Mucosa of gallbladder (tissue), 1 donor: ENCODE measurements at places on chromosomes 5 and 9. TPM values are rescaled to one million over a fixed set of nuclear protein-coding genes. Genes with fewer than 3 reads are reported as not detected.
A peak's percentile ranks its signal among the peaks of the same experiment; 100 is the strongest.

DNA sequence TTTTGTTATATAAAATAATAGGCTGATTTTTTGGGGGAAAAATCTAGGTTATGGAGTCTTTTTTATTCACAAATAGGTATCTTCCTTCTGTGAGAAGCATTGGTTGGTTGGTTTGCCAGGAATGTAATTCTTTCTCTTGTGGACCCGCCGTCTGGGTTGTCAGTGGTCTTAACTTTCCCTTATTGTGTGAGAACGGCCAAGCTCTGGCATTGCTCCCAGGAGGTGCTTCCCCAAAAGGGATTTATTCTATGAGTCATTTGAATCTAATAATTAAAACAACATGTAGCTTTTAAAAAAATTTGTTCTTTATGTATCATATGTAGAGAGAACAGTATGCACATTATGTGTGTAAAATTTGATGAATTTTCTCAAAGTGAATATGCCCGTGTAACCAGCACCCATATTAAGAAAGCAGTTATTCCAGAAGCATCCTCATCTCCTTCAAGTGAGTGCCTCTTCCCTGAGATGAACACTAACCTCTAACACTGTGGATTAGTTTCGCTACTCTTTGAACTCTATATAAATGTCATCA is 114.4 kb downstream of the MAST4 start:
- DNase-seq, result no peak

- DNase-seq, result no peak
Measured at GRCh38 chr5:76579166-76579937, 43.9 kb downstream of the F2RL2 start.

GRCh38 chr5:19987612-19988361 is at the start of gene CDH18:
Gene CDH18 (minus strand): TSS chr5:19988200. CDS start chr5:19838986, 149,214 bp downstream.
- peak; percentile 45 for DNase-seq

DNA sequence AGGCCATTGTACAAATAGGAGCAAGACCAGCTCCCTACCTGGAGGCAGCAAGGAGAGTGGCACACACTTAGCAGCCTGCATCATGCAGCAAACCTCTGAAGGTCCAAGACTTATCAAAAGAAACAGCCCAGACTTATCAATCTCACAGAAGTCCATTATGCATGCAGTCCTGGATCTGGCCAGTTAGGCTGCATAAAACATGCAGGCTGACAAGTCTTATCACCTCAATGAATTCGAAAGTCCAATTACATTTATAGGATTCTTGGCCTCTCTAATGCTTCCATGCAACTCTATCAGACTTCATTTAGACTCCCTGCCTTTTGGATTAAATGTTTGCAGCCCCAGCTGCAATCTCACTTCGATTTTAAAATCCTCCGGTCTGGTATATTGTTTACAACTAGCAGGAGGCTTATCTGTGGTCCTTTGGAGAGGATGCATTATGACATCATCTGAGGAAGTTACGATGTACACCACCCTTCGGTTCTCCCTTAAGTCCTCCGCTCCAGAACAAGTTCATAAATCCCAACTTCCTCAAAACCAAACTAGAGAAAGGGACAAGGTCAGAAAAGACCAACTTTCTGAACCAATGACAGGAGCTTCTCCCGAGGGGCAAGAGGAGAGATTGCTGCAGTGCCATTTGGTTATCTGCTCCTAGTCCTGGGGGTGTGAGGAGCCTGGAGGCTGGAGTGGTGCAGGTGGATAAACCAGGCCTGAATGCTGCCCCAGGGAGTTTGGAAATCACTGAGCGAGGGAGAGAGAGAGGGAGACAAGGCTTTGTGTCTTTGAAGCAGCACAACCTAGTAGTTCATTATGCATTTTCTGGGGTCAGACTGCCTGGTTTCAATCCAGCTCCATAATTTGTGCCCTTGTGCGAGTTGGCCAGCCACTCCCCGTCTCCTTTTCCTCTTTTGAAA is 313.9 kb downstream of the TLE1 start:
- no peak for DNase-seq

- DNase-seq, result peak; percentile 93
Measured at GRCh38 chr9:78031893-78032729, 500 bp upstream of the GNAQ start.

DNA sequence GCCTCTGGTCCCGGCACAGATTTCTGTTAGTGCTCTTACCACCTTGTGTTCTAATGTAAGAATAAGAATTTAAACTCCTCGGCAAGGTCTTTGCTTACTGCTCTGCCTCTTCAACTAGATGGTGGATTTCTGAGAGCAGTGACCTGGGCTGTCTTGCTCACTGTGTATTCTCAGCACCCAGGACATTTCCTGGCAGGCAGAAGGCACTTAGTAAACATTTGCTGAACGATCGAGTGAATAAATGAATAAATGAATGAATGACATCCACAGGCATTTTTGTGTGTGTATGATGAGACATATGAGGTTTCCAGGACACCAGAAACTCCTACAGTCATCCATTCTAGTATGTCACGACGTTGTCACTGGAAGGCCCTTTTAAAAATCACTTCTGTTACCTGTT is 143.2 kb downstream of the BOD1 start:
- DNase-seq, result no peak

GRCh38 chr5:144209361-144209760 is 38.7 kb downstream of the KCTD16 start:
- DNase-seq, result no peak

DNA sequence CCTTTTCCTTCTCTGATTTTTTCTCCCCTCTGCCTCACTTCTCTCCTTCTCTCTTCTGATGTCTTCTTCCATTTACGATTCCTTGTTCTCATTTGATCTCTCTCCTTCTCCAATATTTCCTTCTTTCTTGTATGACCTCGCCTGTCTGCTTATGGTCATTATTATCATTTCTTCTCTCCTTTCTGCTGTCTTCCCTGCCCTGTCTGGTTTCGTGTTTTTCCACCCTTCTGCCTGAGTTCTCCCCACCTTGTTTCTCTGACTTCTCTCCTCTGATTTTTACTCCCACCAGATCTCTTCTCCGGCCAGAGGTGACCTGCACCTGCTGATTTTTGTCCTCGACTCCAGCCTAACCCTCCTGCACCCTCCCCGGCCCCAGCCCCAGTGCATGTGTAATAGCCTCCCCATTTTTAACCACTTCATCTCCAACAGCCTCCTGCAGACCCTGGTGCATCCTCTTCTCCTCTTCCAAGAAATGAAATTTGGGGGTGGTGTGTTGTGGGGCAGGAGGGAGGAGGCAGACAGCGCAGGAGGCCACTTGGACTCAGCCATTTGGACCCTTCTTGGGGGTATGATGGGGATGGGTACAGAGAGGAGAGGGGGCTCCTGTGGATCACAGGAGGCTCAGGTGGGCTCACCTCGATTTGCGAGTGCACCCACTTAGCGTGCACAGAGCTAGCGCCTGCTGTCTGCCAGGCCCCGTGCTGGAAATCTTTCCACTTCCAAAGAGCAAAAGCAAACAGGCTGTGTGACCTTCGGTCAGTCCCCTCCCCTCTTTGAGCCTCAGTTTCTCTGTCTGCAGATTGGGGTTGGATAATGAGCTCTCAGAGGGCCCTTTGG is 32.5 kb downstream of the GSN start:
- no peak for DNase-seq

- DNase-seq, result no peak
Measured at GRCh38 chr5:15993334-15993733, 186.3 kb downstream of the MARCHF11 start.

DNA sequence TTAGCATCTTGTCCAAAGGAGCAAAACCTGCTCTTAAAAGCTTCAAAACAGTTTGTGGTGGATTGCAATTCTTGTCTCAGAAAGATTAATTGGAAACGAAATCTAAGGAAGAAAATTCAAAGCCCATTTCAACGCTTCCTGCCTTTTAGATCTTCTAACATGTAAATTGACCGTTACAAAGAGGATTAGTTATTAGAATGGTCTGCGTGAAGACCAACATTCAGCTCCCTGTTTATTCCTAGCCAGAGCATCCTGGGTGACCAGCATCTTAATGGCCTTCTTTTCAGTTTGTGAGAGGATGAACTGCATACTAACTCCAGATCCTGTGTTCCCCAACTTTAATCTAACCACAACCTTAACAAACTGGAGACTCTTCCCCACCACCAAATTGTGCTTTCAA is 109.9 kb upstream of the SLC1A3 start:
- no peak for DNase-seq

DNA sequence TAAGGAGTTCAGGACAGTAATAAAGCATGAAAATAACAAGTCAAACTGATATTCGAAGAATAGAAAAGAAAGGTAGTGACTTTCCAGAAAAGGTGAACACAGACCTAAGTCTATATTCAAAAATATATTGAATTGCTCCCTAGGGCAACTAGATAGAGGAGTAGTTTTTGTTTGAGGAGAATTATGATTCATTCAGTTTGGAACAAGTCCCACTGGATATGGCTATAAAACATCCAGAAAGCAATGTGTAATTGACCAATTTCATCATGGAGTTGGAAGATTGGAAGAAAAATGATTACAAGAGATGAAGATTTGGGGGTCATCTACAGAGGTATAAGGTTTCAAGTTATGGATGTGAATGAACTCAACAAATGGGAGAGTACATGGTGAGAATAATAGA is 117.5 kb upstream of the ZNF462 start:
- no peak for DNase-seq

DNA sequence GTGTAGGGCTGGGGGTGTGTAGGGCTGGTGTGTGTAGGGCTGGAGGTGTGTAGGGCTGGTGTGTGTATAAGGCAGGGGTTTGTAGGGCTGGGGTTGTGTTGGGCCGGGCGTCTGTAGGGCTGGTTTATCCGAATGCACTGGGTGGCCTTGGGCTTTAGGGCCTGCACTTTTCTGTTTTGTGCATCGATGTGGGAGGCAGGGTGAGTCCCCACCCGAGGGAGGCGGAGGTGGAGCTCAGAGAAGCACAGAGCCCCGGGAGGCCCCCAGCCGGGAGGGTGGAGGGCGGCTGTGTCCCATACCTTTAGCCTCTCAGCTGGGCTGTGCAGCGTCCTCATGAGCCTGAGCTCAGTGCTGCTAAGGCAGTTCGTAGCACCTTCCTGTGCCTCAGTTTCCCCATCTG is 13.5 kb downstream of the COL5A1 start:
- no peak for DNase-seq

DNA sequence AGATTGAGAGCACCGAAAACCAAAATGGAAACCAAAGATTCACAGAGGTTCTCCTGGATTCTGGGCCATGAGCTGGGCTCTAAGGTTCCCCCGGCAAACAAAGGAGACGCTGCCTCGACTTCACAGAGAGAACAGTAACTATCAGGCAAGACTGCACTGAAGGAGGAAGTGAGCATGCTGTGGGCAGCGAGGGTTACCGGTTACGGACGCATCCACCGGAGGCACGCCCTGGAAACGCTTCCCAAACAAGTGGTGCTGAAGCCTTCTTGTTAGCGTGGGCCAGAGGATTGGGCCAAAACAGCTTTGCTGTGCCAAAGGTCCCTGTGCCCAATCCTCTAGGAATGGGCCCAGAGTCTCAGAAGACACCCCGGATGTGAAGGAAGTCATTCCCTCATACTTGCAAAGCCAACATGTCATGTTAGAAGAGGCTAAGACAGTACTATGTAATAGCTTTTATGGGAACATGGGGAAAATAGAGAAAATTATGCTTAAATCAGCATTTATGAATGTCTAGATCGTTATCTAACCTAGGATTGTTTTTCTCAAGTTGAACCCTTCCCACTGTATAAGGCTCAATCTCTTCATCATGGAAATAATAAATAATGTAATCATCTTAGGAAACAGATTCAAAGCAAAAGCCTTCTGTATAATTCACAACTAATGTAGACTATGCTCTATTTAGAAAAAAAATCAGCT is 145.4 kb downstream of the GABBR2 start:
- DNase-seq, result peak; percentile 1

- DNase-seq, result no peak
Measured at GRCh38 chr5:58294598-58295305, 165.1 kb downstream of the PLK2 start.

DNA sequence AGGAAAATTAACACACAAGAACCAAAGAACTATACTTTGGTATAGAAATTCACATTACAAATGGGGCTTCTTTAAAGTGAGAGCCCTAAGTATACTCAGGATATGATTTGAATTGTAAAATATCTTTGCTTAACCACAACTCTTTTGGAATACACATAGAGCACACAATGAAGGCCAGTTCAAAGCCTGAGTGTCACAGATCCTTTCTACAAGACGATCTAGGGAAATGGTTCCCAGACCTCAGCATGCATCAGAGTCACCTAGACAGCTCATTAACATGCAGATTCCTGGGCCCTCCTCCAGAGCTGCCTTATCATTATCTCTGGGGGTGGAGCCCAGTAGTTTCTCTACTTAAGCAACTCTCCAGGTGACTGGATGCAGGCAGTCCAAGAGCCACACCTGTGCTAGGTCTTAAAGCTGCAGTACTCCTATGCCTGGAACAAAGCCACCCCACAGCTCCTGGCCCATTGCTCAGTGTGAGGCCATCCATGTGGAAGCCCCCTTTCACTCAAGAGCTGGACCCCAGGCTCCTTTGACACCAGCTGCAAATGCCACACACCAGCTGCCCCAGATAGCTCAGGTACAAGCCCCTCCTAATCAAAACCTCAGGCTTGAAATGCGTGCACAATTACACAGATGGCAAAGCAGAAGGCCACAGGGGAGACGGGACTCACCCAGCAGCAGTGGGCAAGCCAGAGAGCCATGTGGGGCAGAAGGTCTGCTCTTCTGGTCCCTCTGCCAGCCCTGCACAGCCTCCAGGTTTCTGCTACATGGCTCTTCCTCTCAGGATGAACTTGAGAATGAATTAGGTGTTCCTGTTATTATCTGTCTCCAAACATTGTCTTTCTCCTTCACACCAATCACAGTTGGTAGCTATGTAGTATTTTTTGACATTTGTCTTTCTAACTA is 106.1 kb downstream of the SH3TC2 start:
- DNase-seq, result peak; percentile 22

- DNase-seq, result no peak
Measured at GRCh38 chr5:176608937-176609723, 826 bp downstream of the GPRIN1 start.

DNA sequence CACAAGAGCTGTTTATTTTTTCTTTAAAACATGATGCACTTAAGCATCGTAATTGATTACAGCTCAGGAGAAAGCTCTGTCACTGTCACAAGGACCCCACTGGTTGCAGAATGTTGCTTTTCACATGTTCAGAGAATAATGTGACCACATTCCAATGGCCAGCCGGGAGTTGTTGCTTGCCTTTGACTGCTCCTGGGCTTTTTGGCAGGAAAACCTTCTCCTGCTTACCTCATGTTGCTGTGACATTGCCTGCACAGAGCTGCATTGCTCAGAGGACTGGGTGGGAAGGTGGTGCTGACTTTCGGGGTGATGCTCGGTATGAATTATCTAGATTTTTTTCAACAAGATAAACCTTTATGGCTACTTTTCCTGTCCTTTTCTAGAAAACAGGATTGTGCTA is 88.2 kb downstream of the PALM2AKAP2 start:
- DNase-seq, result no peak

The IFNA2 gene
- not detected for total RNA-seq

The C7 gene
- total RNA-seq, result 355 TPM

The DMGDH gene
- total RNA-seq, result 1.6 TPM

The LHX6 gene
- 4.5 TPM for total RNA-seq

The HAPLN1 gene
- total RNA-seq, result 0.58 TPM

The CYLC2 gene
- not detected for total RNA-seq

The CREB3 gene
- total RNA-seq, result 48.1 TPM

The SLCO6A1 gene
- total RNA-seq, result not detected

The ADCY2 gene
- 2.4 TPM for total RNA-seq
